ENCODE measurements at places on chromosomes 5 and 9. TPM values are rescaled to one million over a fixed set of nuclear protein-coding genes. Genes with fewer than 3 reads are reported as not detected.
A peak's percentile ranks its signal among the peaks of the same experiment; 100 is the strongest.

- DNase-seq: peak; percentile 57
Observed at GRCh38 chr5:74895906-74896305, 29.7 kb upstream of the FAM169A start.

Gene IL7R
- 16.9 TPM for total RNA-seq

Gene IRGM
- total RNA-seq: not detected

- no peak for DNase-seq
Observed at GRCh38 chr9:83296123-83296522, 233.2 kb upstream of the RASEF start.

Gene ALAD
- total RNA-seq: 82.4 TPM

GRCh38 chr5:154544646-154545045 lies 66.6 kb upstream of the HAND1 start:
- DNase-seq: no peak

GRCh38 chr5:58545912-58546311 lies 37.0 kb upstream of the RAB3C start:
- no peak for DNase-seq

- DNase-seq: no peak
Observed at GRCh38 chr9:120344230-120344629, 235.7 kb downstream of the CDK5RAP2 start.

DNA sequence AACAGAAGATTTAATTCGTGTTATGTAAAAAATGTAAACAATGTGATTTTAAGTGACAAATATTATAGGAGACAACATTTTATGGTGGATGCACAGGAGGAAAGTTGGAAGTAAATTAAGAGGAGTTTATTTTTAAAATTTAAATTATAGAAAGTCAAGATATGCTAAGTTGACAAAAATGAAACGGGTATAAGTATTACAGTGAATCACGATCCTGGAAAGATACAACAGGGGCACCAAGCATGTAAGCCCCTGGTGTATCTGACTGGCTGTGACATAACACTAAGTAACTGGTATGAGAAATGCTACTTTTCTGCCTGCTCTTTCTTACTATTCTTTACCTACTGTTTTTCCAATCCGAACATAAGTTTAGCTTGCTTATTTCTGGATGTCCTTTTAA lies 419.8 kb upstream of the CHD1 start:
- no peak for DNase-seq

Gene NCBP1
- total RNA-seq: 29.0 TPM

DNA sequence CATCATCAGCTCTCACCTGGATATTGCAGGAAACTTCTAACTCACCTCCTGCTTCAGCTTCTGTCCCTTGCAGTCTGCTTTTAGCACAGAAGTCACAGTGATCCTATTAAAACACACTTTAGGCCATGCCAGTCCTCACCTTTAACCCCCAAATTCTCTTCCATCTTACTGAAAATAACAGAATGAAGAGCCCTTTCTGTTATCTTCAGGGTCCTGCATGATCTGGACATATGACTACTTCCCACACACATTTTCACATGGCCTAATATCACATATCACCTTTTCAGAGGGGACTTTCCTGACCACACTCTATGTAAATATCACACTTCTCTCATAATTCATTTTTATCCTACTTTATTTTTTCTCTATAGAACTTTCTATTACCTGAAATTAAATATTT lies 550.6 kb upstream of the CLINT1 start:
- no peak for DNase-seq

DNA sequence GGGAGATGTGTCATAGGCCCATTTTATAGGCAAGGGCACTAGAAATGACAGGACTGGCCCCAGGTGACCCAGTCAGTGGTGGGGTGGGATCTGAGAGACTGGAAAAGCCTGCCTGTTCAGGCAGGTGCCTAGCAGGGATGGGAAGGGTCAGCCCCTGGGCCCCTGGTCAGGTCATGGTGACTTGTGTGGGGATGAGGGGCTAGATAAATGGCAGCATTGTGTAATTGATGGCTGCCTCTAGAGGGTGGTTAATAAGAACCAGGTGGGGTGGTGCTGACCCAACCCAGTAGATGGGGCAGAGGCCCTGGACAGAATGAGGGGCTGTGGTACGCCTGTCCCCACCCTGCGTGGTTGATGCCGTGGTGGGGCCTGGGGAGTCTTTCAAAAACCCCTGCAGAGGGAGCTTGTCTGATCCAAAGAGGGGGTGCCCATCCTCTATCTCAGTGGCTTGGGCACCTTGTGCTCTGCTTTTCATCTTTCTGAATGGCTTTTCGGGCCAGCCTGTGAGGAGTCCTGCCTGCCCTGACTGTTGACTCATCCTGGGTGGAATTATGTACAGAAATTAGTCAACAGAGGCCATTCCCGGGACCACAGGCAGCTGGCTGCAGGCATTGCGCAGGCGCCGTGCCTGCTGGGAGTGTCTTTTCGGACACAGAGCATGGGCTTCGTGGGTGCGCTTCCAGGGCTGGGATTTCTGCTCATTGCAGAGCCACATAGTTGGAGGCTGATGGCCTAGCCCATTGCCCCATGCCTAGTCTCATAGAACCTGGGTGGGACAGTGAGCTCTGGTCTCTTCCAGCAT lies 93.6 kb upstream of the PITX1 start:
- DNase-seq: peak; percentile 81

Gene RANBP3L
- total RNA-seq: 2.8 TPM

GRCh38 chr9:111484572-111484894 lies 350 bp upstream of the ECPAS start:
- no peak for DNase-seq

Gene ROPN1L
- total RNA-seq: not detected

GRCh38 chr5:73297430-73297829 lies 124.4 kb downstream of the TMEM174 start:
- no peak for DNase-seq

Gene FIBCD1
- total RNA-seq: 2.6 TPM

DNA sequence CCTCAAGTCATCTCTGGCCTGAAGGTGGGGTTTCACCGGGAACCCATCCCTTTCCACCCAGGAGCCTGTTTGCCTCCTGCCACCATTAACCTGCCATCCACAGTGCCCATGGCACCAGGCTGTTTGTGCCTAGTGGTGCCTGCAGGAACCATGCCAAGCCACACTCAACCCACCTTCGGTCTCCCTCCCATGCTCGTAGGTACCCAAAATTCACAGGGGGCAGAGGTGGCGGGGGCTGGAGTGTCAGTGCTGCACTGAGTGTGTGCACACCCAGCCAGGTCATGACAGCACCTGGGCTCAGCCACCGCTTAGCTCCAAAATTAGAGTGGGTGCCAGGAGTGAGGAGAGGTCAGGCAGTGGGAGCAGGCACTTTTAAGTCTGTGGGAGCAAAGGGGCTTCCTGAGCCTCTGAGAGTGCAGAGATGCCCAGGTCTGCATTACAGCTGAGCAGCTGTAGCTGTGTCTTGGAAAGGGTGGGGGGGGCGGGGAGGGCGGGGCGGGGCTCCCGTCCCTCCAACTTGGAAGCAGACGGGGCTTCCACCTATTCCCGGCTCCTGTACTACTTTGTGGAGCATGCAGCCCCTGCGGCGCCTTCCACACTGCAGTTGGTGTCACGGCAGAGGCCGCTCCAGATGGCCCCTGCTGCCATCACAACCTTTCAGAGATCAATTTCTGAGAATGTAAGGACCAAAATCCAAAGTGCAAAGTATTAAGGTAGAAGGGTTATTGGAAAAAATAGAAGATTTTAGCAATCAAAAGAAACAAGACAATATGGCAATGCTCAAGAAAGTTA lies 2396.8 kb upstream of the C9orf72 start:
- DNase-seq: peak; percentile 26

DNA sequence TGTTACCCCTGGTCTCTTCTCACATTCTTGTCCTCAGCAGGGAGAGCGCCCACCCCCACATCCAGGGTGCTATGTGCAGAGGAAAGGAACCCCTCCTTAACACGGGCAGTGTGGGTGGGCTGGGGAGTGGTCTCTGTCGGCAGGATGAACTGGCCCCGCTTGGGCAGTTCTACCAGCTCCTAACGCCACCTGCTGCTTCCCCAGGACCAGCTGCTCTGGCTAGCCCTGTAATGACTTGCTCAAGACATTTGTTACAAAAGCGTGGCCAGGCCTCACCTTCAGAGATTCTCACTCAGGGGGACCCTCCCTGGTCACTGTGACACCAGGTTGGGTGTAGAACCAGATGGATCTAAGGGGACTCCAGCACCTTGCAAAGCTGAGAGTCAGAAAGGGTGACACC lies 82.4 kb downstream of the HMCN2 start:
- no peak for DNase-seq

- no peak for DNase-seq
Observed at GRCh38 chr9:134275375-134275774, 50.9 kb upstream of the RXRA start.

Gene SPINK6
- not detected for total RNA-seq

Gene PCDHB16
- 0.49 TPM for total RNA-seq

DNA sequence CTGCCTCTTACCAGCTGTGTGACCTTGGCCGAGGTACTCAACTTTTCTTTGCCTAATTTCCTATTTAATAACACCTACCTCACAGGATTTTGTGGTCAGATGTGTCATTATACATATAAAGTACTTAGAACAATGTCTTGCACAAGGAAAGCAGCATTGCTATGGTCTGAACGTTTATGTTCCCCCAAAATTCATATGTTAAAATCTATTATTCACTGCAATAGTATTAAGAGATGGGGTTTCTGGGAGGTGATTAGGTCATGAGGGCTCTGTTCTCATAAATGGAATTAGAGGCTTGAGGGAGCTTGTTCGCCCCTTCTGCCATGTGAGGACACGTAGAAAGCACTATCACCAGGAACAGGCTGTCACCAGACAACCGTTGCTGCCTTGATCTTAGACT lies 10.9 kb upstream of the RNF145 start:
- DNase-seq: no peak

GRCh38 chr5:99141534-99142128 lies 212.8 kb upstream of the CHD1 start:
- no peak for DNase-seq

- DNase-seq: no peak
Observed at GRCh38 chr5:149478761-149479160, 72.5 kb downstream of the CSNK1A1 start.

- DNase-seq: no peak
Observed at GRCh38 chr9:109101810-109102209, 17.9 kb downstream of the TMEM245 start.

- DNase-seq: no peak
Observed at GRCh38 chr9:8382777-8383527, 583.4 kb upstream of the DMAC1 start.

- DNase-seq: no peak
Observed at GRCh38 chr9:95750725-95751519, 124.6 kb upstream of the ERCC6L2 start.

DNA sequence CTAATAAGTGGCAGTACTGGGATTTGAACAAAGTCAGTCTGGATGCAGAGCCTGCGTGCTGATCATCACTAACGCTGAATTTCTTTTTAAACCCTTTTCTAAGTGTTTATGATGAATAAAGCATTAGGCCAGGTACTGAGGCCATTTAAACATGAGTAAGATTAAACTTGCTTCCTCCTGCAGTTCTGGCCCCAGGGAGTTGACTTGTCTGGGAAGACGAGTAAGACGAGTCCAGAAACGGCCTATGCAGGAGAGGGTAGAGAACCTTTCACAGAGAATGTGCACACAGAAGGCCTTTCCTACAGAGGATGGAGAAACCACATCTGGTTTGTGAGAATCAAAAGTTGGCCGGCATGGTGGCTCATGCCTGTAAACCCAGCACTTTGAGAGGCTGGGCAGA lies 42.9 kb downstream of the SPRY4 start:
- DNase-seq: no peak

Gene GRM6
- not detected for total RNA-seq

All from mucosa of descending colon (tissue), 3 donors.